Right atrium auricular region (tissue), 2 donors: ENCODE measurements at places on chromosomes 4 and X. TPM values are rescaled to one million over a fixed set of nuclear protein-coding genes. Genes with fewer than 3 reads are reported as not detected.

Gene CXCL9
- 2.6 TPM for total RNA-seq

GRCh38 chrX:49233887-49234555 lies 881 bp upstream of the CACNA1F start:
- no peak for DNase-seq

GRCh38 chr4:88757776-88758175 lies 60.1 kb upstream of the NAP1L5 start:
- DNase-seq: no peak

DNA sequence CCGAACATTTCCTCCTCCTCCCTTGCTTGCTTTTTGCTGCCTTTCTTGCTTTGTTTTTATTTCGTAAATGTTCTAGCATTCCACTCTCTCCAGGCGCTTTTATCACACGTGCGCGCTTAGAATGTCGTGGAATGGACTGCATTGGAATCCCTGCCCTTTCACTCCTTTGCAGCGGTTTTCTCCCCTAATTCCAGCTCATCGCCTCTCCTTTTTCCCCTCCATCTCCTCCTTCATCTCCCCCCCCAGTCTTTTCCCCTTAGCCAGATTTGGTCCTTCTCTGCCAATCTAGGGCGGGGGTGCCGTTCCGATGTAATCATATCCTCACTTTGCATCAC lies 579 bp downstream of the OGT start:
- no peak for DNase-seq

DNA sequence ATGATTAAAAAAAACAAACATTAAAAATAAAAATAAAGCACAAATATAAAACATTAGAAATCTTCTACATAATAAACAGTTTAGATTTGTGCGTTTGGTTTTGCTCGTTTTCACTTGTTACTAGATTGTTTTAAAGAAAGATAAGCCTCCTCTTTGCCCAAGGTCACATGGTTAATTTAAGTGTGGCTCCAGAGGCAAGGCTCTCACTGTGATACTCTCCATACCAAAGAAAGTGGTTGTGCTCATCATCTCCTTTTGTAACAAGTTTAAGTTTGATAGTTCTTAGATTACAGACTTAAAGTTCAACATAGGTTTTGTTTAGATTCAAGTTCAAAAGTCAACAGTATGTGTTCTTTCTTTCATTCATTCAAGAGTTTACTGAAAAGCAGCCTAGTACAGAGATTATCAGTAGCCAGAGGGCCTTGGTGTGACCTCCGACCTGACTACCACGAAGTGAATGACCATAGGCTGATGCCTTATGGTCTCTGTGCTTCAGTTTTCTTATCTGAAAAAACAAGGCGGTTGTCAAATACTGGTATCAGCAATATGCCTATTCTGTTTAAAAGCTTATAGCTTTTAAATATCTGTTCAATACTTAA lies 133.2 kb downstream of the ZAR1 start:
- DNase-seq: no peak

DNA sequence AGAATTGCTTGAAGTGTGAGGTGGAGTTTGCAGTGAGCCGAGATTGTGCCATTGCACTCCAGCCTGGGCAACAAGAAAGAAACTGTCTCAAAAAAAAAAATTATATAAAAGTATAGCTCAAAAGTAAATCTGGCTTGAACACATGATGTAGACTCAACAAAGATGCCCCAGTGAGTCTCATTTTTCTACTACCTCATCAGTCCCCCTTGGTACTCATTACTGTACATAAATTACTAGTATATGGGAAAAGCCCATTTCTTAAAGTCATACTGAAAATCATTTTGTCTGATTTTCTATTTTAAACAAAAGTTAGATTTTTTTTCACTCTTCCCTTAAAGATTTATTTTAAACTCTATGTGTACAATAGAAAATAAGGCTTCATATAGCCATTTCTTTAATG lies 39.2 kb downstream of the FAM241A start:
- DNase-seq: no peak

DNA sequence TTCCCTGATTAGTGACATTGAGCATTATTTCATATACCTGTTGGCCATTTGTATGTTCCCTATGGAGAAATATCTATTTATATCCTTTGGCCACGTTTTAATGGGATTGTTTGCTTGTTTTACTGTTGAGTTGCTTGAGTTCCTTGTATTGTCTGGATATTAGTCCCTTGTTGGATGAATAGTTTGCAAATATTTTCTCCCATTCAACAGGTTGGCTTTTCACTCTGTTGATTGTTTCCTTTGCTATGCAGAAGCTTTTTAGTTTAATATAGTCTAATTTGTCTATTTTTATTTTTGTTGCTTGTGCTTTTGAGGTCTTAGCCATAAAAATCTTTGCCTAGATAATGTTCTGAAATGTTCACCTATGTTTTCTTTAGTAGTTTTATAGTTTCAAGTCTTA lies 60.2 kb upstream of the HUWE1 start:
- DNase-seq: no peak

DNA sequence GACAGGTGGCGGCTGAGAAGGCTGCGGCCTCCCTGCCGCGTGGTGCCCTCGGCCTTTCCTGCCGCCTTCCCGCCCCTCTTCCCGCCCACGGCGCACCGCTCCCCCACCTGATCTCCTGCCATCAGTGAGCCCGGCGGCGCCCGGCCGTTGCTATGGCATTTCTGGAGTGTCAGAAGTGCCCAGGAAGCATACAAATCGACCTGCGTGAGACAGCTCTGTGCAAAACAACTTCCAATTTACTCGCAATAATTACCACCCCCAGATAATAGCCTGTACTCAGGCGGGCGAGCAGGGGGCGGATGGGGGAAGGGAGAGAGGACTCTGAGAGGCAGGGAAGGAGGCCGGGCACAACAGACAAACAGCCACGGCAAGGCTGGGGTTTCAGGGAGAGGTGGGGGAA lies 16.6 kb upstream of the ERCC6L start:
- no peak for DNase-seq

- DNase-seq: peak; percentile 74
These were observed 9.1 kb downstream of the WFS1 start for GRCh38 chr4:6278801-6279197.

- no peak for DNase-seq
These were observed 291.7 kb downstream of the FBXO8 start for GRCh38 chr4:173991814-173992213.

GRCh38 chrX:51336584-51336983 lies 4.0 kb downstream of the NUDT10 start:
- no peak for DNase-seq

GRCh38 chrX:79231662-79232061 lies 87.2 kb downstream of the GPR174 start:
- no peak for DNase-seq

Gene NXF2B
- total RNA-seq: not detected

DNA sequence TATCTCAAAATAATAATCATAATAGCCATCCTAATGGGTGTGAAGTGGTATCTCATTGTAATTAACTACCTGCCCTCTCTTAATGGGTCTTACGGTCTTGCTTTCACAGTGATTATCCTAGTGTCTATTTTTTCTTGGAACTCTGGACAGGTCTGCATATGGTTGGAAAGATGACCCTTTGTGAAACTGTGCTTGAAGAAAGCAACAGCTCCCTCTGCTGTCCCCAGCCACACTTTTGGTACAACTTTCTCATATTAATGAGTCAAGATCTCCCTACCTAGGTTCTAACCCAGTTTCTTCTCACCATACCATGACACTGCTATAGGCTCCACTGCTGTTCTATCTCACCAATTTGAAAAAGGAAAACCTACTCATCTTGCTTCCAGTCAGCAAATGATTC lies 2.4 kb downstream of the TFDP3 start:
- DNase-seq: no peak

- DNase-seq: no peak
These were observed 70.7 kb downstream of the SUPT20HL2 start for GRCh38 chrX:24243188-24243587.

- DNase-seq: no peak
These were observed 14.7 kb downstream of the ATXN3L start for GRCh38 chrX:13305108-13305507.

Gene UNC5C
- total RNA-seq: 4.6 TPM

Gene ETDC
- total RNA-seq: not detected

GRCh38 chr4:121736735-121737351 lies 28.1 kb downstream of the SMIM43 start:
- DNase-seq: no peak

GRCh38 chr4:169225058-169225751 lies 45.6 kb downstream of the SH3RF1 start:
- no peak for DNase-seq

DNA sequence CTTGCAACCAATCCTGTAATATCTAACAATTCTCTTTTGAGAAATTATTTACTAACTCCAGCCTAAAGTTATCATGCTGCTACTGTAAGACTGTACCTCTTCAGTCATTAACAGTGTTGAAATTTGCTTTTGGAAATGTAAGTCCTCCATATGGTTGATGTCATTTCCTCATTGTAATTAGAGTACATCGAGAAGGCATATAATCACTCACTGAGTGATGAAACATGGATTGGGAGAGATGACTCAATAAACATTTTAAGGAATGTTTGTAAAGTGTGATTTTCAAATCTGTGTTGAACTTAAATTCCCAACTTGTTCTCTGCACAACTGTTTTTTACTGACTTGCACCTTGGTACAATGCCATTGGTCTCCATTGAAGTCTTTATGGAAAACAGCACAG lies 61.2 kb downstream of the HMGB2 start:
- DNase-seq: no peak

Gene GRK4
- 7.0 TPM for total RNA-seq

Gene SASH3
- total RNA-seq: 8.3 TPM

- no peak for DNase-seq
These were observed 67.8 kb downstream of the TAPT1 start for GRCh38 chr4:16158504-16158852.

Gene SLC38A5
- 2.2 TPM for total RNA-seq

- DNase-seq: no peak
These were observed 48.8 kb downstream of the SEPTIN11 start for GRCh38 chr4:76998251-76998901.

DNA sequence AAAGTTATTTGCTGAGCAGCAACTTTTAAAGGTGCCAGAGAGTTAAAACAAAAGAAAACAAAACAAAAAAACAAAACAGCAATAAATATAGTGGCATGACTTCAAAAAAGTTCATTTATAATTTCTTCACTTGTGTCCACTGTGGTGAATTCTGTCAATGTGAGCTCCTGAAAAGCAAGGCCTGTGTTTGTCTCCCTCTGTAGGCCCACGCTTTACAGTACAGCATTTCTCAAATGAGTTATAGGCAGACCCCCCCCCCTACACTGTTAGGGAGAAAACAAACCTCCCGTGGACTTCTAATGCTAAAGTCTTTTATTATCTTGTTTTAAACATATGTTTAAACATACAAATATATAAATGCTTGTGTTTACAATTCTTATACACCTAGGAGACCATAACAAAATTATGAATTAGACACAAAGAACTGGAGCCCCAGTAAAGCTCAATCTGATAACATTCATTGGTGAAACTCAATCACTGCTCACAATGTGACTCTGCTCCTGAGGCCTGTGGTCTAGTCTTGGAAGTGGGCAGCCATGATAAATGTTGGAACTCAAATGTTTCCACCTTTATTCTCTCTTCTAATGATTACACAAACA lies 47.0 kb upstream of the SCOC start:
- no peak for DNase-seq

Gene MAGEA10
- total RNA-seq: not detected

DNA sequence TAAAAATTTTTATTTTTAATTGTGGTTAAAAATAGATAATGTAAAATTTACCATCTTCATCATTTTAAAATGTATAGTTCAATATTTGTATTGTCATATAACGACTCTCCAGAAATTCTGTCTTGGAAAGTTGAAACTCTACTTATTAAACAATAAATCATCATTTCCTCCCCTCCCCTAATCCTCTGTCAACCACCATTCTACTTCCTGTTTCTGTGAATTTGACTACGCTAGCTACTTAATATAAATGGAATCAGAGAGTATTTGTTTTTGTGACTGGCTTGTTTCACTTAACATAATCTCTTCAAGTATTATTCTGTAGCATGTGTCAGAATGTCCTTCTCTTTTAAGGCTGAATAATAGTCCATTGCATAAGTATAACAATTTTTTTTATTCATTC lies 729.0 kb upstream of the AADAT start:
- no peak for DNase-seq

Gene CNKSR2
- not detected for total RNA-seq

GRCh38 chrX:136251041-136251991 lies at the start of gene MAP7D3:
Gene MAP7D3 (minus strand): TSS chrX:136251400. CDS start chrX:136251358, 42 bp downstream.
- DNase-seq: no peak

DNA sequence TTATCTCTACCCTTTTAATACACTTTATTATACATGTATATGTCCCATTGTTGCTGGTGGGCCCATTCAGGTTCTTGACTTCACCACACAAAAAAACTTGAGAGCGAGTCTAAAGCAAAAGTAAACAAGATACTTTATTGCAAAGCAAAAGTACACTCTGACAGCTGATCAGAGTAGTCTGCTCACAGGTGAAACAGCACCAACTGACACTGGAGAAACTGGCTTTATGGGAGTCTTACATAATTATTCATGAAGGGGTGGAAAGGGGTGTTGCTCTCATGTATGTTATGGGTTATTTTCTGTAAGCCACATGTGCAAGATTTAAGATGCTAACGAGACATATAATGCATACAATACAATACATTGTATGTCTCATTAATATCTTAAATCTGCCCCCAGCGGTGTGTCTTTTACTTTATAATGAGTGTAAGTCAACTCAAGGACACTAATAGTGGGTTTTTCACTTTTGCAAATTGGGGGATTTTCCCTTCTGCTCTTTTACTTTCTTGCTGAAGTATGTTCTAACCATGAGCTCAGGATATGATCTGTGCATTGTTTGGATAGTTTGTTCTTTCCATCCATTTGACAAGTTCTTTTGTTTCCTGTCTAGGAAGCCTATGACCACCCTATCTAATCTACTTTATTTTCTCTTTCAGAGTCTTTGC lies 256.1 kb upstream of the ITM2A start:
- DNase-seq: no peak

Gene CSN1S1
- total RNA-seq: not detected

DNA sequence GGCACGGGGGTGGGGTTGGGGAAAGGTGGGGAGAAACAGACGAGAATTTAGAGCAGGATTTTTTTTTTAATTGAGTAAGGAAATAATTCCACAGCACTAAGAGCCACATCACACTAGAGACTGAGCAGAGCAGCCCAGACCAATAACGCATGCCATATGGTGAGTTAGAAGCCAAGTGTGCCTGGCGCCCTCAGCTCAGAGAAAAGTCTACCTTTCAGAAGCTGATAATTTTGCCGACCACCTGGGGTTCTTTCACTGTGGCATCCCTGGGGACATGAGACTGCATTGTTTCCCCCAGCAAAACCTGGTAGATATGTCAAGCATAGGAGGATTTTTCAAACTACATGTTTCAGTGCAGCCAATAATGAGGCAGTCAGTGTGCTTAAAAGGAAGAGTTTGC lies 516.8 kb downstream of the SMARCA1 start:
- DNase-seq: no peak

DNA sequence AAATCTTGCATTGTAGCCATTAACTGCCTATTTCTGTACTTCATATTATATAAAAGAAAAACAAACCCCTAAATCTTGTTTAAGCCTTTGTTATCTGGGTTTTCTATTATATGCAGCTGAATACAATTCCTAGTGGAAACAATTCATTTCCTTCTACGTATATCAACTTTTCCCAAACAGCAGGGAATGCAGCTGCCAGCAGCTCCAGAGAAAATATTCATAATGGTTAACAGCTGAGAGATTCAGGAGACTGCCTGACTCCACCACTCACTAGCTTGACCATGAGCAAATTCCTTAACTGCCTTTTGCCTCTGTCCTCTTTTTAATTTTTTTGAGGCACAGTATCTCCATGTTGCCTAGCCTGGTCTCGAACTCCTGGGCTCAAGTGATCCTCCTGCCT lies 146.2 kb downstream of the SPATA18 start:
- DNase-seq: no peak
